Stimulated activated CD8-positive, alpha-beta memory T cell treated with anti-CD3 and anti-CD28 coated beads, Interleukin-7, amount 100 ng/mL, for 1 hour (primary cell): ENCODE measurements at places on chromosomes 11 and 22.

- DNase-seq = no peak
Observed at GRCh38 chr22:37383341-37383740, 43.9 kb downstream of the ELFN2 start.

GRCh38 chr11:94100253-94100652, 28.4 kb upstream of the PANX1 start:
- no peak for DNase-seq

DNA sequence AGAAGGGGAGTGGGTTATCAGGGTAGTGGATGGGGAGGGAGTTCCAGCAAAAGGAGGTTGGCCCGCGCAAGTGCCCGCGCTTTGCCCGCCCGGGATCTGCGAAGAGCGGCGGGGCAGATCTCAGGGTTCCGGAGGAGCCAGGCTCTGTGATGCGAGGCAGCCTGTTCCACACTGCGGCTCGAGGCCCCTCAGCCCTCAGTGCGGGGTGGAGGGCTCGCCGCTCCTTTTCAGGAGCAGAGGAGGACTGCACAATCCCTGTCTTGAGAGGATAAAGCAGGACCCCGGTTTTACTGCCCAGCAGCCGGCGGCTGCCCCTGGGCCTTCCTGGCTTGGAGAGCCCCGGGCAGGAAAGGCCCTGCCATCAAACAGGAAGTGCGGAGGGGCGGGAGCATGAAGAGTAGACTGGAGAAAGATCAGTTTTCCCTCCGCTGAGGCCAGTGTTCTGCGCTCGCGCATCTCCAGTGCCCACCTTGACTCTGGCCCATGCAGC, 6.2 kb downstream of the SLC6A5 start:
- DNase-seq = no peak

DNA sequence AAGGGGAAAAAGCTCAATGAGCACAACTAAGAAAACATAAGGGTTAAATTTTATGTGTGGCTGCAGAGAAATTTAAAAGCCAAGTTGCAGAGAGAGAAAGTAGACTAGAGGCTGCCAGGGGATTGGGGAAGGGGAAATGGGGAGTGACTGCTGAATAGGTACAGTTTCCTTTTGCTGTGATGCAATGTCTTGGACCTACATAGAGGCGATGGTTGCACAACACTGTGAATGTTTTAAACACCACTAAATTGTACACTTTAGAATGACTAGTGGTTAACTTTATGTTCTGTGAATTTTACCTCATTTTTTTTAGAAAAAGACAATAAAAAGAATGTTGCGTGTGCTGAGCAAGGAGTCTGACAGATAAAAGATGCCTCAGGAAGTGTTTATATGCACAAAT, 36.5 kb downstream of the TENM4 start:
- DNase-seq = no peak

GRCh38 chr22:20319041-20319744, 667 bp downstream of the DGCR6L start:
- DNase-seq = no peak

GRCh38 chr11:100575860-100576717, 111.0 kb upstream of the ARHGAP42 start:
- no peak for DNase-seq
